ENCODE measurements at places on chromosomes 4 and X.

GRCh38 chrX:137575596-137576255, 9.8 kb downstream of the ZIC3 start:
- no peak for DNase-seq

DNA sequence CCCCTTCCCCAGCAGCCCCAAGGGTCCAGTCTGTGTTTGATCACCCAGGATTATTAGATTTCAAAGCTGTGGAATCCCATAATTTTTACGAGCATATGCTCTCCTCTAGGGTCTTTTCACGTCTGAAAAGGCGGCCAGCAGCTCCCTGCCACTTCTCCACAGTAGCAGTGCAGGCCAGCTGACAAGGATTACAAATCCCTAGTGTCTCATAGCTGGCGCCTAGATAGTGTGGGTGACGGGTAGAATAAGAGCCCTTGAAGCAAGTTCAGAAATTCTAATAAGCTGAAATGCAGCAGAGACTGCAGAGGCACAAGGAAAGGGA, 79.4 kb downstream of the RLIM start:
- no peak for DNase-seq

DNA sequence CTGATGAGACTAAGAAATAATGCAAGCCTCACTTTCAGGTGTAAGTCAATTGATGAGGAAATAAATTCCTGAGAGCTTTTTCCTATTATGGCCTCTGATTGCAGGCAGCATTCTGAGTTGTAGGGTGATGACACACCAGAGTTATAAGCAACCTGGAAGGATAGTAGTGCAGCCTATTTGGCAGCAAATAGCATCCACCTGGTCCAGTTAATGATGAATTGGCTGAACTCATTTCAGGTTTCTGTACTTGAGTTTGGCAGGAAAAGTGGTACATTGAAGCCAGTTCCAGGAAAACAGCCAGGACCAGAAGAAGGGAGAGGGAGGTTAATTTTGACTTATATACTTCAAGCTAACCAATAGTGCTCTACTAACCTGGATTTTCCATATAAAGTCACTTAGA, 316.8 kb downstream of the NAF1 start:
- DNase-seq = no peak

DNA sequence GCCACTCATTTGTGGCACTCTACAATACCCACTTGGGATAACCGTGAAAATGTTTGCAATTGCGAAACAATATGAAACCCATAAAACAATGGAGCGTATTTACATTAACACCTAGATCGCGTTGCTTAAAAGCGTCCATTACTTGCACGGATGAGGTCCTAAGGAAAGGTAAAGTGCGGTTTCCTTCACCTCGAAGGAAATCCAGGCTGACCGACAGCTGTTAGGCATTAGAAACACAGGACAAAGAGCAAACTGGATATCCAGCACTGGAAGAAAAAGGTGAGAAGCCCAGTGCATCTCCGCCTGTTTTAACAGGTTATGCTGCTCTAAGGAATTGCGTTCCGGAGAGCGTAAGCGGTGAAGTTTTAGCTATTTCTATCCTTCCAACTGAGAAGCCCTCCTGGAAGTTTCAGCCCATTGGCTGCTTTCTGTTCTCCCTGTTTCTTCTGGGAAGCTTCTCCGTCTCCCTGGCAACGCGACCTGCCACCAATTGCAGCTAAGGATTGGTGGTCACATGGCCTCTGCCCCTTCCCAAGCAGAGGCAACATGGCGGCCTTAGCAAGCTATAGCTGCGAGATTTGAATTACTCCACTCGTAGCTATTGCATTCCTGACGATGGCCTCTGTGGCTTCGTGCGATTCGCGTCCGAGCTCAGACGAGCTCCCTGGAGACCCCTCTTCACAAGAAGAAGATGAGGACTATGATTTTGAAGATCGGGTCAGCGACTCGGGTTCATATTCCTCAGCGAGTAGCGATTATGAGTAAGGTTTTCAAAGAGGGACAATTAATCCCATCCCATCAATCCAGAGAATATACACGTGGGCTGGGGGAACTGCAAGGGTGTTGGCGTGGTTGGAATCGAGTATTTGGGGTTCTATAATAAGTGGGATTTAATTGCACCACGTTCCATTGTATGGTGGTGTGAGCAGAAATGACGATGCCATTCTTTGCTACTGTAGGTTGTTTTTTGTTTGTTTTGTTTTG, at the start of gene INTU:
INTU (plus strand) TSS at position 538 of the 984 bp plus-strand sequence; CDS start at position 616, 78 bp downstream.
- peak; percentile 96 for DNase-seq

DNA sequence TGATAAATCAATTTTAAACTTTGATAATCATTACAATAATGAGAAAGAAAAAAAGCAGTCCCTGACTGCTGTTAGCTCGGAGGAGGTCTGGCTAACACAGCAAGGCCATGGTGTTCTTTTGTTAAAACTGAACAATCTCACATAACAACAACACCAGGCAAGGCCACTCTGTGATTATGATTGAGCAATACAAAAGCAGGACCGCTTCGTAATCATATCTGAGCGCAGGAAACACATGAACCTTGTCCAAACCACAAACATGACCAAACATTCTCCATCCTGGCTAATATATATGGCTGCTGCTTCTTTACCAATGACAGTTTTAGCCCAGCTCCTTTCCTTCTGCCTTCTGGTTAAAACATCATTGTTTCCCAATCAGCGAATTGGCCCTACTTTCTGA, 76.8 kb upstream of the DDX53 start:
- DNase-seq = peak; percentile 9

DNA sequence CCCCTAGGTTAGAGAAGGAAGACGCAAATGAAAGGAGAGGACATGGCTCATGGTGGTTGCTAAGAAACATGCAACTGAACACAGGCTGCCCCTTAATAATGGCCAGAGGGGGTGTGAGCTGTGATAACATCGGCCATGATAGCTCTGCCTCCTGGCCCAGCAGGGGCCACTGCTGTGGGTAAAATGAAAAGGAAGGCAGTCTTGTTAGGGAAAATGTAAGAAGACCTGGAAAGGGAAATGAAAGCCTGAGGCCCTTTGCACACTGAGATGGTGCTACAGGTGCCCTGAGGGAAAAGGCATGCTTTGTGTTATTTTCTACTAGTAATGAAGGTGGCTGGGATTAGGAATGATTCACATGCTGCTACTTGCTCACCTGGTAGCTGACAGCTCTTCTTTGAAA, 123.6 kb upstream of the MID1 start:
- no peak for DNase-seq

DNA sequence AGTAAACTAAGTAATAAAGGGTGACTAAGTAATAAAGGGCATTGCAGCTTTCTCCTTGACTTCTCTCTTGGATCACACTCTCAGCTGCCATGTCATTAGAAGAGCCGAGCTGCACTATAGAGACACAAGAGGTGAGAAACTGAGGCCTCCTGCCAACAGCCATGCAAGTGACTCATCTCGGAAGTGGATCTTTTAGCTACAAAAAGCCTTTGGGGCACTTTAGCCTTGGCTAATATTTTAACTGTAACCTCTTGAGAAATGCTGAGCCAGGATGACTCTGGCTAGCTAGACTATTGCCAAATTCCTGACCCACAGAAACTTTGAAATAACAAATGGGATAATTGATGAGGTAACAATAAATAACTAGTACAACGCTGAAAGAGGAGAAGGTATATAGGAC, 1.5 kb upstream of the NEIL3 start:
- DNase-seq = peak; percentile 83

DNA sequence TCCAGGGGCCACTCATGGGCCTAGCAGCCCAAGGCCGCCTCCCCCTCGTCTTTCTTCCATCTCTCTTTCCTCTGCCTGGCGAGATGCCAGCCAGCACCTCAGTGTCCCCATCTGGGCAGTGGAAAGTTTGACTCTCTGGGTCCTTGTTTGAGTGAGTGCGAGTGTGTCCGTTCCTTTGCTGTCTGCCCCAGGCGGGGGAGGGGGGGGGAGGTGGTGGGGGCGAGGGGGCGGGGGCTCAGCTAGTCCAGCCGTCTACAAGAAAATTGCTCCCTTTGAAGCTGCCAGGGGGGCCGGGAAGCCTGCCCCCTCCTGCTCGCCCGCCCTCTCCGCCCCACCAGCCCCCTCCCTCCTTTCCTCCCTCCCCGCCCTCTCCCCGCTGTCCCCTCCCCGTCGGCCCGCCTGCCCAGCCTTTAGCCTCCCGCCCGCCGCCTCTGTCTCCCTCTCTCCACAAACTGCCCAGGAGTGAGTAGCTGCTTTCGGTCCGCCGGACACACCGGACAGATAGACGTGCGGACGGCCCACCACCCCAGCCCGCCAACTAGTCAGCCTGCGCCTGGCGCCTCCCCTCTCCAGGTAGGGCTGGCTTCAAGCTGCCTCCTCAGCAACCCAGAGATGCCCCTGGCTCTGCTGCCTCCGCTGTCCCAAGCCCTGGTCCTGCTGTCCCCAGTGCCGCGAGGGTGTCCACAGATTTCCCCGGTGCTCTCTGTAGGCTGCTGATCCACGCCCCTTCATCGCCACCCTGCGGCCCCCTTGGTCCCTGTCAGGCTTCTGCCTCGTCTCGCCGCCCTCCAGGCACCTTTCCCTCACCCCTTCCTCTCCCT, at the start of gene BGN:
BGN (plus strand) TSS at position 440 of the 821 bp plus-strand sequence. CDS start 9,652 bp downstream, outside the sequence.
- DNase-seq = no peak

GRCh38 chrX:139932073-139932900, 566 bp downstream of the ATP11C start:
- DNase-seq = peak; percentile 30

DNA sequence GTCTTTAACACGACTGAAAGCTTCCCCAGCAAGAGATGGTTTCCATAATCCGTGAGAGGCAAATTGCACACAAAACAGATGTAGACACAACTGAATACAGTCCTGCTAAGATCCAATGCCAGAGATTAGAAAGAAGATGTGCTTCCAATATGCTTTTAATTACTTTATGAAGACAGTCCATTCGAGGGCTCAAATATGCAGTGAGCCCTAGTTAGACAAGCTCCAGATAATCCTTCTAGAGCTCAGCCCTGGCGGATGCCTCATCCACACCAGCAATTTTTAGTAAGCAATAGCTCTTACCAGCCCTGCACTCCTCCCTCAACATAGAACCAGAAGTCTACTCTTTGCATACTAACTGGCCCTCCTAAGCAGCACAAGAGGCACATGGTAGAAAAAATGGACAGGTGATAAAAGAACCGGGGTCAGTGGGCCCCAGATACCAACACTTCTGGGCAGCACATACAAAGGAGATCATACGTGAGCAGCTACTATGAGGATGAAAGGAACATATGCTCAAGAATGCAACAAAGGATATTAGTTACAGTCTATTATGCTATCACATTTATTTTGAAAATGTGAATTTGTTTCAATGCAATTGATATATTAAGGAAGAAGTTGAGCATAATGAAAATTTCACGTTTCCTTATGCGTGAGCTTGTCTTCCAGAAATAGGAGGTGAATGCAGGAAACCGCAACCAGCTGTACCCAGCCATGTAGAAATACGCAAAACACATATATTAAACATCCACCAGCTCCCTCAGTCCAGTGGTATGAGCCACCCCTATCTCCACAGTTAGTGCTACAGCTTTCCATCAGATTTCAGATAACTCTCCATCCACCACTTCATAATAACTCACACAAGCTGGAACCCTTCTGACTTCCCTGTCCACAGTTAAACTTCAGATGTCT, 34.3 kb downstream of the GPC4 start:
- peak; percentile 24 for DNase-seq

DNA sequence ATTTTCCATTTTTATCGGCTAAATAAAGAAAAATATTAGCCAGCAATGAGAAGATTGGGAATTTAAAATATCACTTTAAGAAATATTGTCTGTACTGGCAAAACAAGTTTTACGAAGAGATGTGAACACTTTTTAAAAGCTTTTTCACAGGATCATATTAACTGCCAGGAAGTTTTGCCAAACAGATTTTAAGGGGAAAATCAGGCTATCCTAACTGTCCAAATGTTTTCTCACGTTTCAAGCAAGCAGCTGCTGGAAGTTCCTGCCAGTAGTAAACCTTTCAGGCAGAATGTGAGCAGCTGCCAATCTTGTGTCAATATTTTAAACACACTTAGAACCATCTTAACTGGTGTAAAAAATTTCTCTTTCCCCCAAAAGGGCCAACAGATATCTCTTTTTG, 101.1 kb downstream of the ADGRL3 start:
- no peak for DNase-seq

GRCh38 chrX:48835524-48836329, at the start of gene PCSK1N:
TSS of gene PCSK1N (minus strand) at chrX:48835610. CDS start at chrX:48835532, 78 bp downstream.
- DNase-seq = no peak

GRCh38 chr4:95439896-95440295, 108.9 kb downstream of the UNC5C start:
- DNase-seq = no peak

- no peak for DNase-seq
Measured at GRCh38 chr4:107997794-107998193, 8.1 kb downstream of the HADH start.

GRCh38 chrX:139093201-139093600, 381.7 kb upstream of the FGF13 start:
- DNase-seq = peak; percentile 62

DNA sequence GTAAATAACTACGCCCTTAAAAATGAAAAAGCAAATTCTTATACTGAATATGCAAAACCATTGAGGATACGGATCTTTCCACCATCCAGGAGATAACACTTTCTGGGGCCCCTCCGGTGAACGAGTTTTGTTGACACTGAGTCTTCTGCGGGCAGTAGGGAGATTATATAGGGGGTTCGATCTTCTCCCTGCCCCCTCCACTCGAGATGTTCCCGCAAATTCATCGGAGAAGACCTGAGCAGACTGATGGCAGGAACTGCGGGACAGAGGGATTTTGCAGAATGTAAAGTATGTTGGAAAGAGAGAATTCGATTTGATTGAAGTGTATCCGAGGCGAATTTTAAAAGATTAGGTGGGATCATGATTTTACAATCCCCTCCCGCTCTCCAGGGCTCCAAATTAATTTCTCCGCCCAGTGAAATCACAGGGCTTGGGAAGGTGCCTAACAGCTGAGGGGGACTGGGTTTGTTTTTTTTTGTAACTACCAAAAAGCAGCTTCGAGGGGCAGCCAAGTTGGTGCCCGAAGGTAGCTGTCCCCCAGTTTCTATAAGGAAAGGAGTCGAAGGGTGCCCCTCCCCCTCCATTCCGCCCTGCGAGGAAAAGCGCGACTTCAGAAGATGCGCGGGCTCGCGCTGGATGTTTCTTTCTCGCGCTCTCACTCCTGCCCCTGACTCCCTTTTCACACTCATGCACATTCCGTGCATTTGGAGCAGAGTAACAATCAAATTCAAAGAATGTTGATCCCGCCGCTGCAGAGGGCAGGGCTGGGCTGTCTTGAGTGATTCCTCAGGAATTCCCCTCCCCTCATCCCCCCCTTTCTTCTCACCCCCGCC, 1.2 kb downstream of the TMEM255A start:
- peak; percentile 6 for DNase-seq

GRCh38 chr4:105148776-105149175, 2.1 kb downstream of the TET2 start:
- no peak for DNase-seq

GRCh38 chr4:151460434-151460833, 51.5 kb downstream of the FHIP1A start:
- DNase-seq = no peak
